SIG-M5 (cell line): ENCODE measurements at places on chromosomes 11 and 22.

DNA sequence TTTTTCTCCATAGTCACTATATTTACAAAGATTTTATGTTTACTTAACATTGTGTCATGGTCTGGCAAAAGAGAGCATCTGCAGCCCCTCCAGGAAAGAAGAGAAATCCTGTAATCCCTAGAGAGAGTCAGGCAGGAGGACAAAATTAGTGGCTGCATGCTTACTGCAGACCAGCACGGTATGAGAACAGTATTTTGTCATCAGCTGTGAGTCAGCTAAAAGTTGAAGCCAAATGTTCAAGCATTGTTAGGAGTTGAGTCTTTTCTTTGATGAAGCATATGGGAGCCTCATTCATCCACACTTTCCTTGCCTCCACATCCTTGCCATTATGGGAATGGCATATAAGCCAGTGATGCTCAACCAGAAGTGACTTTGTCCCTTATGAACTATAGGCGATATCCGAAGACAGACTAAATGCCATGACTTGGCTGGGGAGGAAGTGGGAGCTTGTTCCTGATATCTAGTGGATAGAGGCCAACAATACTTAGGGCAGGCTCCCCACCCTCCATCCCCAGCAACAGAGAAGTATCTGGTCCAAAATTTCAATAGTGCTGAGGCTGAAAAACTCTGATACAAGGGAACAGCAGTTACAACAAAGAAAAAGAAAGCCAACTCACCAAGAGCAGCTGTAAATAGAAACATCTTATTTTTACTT, 112.0 kb upstream of the OR5AK2 start:
- DNase-seq = no peak

DNA sequence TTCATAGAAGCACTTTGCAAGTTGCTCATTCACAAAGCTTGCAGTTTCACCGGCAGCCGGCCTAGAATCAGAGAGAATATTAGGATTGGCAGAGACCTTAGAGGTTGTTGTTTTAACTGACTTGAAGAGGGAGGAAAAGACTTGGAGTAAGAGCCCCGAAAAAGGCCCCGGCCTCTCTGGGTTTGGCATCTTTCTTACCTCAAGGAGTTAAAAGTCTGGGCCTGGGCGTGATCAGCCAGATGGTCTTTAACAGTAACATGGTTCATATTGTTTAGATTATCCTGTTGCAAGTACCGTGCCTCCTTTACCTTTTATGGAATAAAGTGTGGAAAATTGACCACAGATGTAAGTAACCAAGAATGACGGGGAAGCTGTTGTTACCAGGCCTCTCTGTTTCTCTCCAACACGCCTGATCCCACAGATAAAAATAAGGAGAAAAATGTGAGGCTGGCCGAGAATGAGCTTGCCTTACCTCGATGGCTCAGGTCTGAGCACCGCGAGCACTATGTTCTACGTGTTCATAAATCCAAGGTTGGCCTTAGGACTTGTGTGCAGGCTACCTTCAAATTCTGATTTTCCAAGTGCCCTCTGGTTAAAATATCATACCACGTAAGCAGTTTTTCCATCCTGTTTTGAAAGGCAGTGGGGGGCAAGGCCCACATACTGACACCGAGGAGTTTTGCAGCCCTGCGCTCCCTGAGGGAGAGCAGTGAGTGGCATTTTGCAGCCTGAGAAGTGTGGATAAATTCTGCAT, 56.4 kb downstream of the PARVA start:
- DNase-seq = no peak

GRCh38 chr22:19063581-19064353, 58.4 kb downstream of the DGCR2 start:
- no peak for DNase-seq

- no peak for DNase-seq
Measured at GRCh38 chr11:134754521-134755198, 342.6 kb upstream of the B3GAT1 start.

GRCh38 chr11:64101461-64101860, 64.5 kb downstream of the MACROD1 start:
- DNase-seq = no peak

- DNase-seq = no peak
Measured at GRCh38 chr22:48721395-48721669, 1106.3 kb downstream of the BRD1 start.

GRCh38 chr11:46200537-46201281, 76.8 kb upstream of the CREB3L1 start:
- no peak for DNase-seq

DNA sequence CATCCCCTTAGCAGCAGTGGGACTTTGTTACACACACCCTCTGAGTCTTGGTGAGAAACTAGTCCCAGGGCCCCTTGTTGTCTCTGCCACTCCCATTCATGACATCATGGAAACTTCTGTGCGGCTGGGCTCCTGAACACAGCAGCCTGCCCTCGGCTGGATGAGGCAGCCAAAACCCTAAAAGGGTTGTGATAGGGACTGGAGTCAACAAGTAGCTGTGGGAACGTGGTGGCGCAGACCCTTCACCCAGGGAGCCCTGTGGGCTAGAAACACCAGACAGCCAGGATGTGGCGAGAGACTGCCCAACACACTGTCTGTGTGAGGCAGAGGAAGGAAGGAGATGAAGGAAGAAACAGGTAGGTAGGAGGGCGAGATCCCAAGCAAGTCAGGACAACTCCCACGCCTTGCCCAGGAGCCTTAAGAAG, 3.9 kb downstream of the CD3D start:
- no peak for DNase-seq

DNA sequence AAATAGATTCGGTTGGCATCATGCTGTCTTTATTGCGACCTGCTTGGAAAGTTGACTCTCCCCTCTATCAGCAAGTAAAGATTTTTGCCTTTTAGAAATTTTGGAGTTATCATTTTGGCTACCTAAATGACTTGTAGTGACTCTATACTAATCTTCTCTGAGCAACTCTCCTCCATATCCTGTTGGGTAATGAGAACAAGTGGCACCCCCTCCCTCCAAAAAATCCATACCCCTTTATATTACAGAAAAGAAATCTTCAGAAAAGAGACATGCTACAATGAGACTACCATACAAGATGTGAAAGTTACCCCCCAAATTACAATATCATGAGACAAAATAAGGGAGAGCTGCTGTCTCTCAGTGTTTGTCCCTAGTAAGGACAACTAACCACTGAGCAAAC, 1.2 kb downstream of the JAML start:
- no peak for DNase-seq

DNA sequence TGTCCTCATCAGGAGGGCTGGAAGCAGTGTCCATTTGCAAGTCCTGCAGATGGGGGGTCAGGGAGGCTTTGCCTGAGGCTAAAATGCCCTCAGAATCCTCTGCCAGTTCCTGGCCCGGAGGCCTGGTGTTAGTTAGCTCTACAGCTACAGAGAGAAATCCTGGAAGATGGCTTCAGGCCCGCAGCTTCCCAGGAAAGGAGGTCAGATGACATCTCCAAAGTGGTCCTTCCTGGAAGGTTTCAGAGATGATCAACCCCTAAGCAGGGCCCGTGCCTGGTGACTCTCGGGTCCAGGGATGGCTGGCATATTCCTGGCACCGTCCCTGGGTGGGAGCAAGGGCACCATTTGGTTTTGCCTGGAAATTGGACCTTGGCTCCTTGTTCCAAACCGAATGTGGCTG, 959.1 kb downstream of the BRD1 start:
- no peak for DNase-seq

- DNase-seq = no peak
Measured at GRCh38 chr11:6588018-6588417, 15.4 kb downstream of the RRP8 start.

GRCh38 chr11:102464859-102465500, 12.4 kb upstream of the TMEM123 start:
- no peak for DNase-seq

GRCh38 chr11:18005376-18006129, 7.3 kb downstream of the SERGEF start:
- no peak for DNase-seq

DNA sequence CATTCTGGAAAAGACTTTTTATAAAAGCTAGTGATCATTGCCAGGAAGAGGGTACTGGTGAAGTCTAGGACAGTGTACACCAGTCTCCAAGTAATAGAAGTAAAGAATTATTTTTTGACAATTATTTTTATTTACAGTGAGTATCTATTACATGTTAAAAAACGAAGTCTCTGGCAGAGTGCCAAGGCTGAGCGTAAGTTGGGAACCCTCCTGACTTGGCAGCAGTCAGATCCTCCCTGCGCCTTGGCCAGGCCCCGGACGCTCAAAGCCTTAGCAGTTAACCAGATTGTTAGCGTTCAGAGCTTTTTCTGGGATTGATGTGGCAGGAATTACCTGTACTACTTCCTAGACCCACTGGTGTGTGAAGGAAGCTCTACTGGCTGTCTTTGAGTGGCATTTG, 38.1 kb upstream of the CTTN start:
- no peak for DNase-seq

DNA sequence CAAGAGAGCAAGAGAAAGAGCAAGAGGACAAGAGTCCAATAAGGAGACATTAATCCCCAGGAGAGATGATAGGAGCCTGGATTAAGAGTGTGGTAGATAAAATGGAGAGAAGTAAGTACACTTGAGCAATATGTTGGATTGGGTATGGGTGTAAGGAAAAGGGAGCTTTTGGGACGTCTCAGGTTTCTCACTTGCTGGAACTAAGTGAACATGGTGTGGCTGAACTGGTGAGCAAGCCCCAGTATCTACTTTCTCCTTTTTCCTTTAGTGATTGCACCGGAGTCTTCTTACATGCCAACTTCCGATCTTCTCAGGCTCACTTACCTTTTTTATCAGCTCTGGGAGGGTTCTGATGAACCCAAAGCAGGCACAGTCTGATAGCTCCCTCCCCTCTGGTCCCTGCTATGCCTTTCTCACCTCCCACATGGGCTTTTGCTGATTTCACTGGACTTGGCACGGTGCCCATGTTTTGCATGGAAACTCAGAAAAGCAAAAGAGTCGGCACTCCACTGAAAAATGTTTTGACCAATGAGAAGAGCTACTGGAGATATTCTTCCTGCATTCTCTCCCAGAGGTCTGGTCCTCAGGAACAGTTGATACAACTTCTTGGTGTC, 14.5 kb upstream of the APLNR start:
- DNase-seq = no peak

GRCh38 chr11:95324826-95325225, 93.8 kb upstream of the SESN3 start:
- DNase-seq = no peak

DNA sequence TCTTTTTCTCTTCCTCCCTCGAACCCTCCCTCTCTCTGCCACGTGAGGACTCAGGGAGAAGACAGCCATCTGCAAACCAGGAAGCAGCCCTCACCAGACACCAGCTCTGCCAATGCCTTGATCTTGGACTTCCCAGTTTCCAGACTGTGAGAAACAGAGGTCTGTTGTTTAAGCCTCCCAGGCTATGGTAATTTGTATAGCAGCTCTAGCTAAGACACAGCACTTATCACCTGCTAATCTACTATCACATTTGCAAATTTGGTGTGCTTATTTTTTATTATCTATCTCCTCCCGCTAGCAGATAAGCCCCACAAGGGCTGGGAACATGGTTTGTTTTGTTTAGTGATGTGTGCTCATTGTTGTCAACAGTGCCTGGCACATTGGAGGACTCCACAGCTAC, 124.8 kb upstream of the OPCML start:
- DNase-seq = no peak

- no peak for DNase-seq
Measured at GRCh38 chr11:925496-926301, at the start of gene AP2A2. Gene AP2A2, plus strand, starts transcription at chr11:925870. Its CDS starts 152 bp downstream, at chr11:926022.

DNA sequence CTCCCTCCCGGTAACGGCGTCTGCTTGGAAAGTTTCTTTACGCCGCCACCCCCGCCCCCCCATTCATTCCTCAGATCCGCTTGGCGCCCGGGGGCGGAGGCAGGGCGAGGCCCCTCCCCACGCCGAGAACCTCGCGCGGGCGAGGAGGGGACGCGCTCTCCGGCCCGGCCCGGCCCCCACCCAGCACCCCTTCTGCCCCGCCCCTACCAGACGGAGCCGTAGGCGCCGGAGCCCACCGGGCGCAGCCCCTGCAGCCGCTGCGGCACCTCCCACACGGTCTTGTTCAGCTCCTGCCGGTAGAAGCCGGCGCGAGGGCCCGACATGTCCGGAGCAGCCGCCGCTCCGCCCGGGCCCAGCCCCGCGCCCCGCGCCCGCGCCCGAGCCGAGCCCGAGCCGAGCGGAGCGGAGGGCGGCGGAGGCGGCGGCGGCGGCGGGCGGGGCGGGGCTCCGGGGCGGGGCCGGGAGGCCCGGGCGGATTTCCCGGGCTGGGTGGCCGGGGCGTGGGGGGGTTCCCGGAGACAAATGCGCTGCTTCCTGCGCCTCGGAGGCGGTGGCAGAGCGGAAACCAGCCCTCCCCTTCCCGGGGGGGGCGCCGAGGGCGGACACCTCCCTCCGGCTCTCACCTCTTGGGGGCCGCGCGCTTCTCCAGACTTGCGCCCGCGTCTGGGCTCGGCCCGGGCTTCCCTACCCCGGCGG, at the start of gene MAPK11:
TSS of gene MAPK11 (minus strand) at position 411 of the 696 bp plus-strand sequence. CDS start at position 323, 88 bp downstream.
- DNase-seq = no peak

DNA sequence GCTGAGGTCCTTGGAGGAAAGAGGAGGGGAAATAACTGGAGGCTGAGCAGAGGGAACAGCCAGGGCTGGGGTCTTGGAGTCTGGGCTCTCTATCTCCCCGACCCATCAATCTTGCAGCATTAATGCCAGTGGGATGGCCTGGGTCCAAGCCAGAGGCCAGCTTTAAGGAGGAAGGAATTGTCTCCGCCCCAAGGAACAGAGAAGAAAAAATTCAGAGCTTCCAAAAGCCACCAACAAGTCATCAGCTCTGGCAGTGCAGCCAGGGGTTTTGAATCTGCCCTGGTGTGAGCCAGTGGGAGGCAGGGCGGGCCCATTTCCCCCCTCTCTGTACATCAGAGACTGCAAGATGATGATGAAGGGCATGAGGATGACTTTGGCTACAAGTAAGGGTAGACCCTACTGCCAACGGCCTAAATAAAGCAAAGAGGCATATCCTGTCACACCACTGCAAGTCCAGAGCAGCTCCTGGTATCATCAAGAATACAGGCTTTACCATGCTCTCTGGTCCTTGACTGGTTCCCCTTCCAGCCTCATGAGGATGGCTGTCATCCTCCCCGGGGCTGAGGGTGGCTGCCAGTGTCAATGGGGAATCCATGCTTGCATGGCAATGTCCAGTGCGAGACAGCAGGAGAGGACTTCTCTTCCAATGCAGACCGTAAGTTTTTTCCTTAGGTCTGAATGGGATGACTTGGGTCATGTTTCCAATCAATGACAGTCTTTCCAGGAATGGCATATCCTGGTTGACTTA, 34.4 kb downstream of the LRRC32 start:
- no peak for DNase-seq

DNA sequence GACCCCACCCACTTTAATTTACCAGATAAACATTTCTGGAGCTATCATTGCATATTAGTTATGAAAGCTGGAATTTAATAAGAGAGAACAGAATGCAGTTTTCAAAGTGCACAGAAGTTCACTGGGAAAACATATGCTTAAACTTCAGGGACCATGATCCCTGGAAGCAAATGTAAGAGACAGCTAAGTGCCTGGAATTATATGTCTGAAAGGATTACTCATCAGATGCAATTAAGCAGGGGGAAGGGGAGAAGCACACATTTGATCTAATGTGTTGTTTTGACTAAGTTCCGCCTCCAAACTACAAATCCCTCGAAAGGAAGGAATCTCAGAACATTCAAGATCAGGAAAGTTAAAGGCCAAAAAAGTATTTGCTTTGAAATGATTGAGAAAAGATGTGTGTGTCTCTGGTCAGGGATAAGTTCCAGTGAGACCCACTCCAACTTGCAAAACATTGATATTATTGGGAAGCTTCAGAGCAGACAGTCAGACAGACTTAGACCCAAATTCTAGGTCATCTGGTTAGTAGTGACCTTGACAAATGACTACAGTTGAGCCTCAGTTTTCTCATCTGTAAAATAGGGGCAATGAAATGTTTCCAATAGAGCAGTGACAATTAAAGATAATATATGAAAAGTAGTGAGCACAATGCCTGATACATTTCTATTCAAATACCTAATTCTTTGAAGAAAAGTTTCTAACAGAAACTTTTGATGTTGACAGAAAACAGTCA, 147.6 kb downstream of the ME3 start:
- no peak for DNase-seq
